ENCODE measurements at places on chromosomes 3 and 15.
A peak's percentile ranks its signal among the peaks of the same experiment; 100 is the strongest.

GRCh38 chr15:77181305-77182074 is 110.6 kb upstream of the TSPAN3 start:
- DNase-seq = no peak

GRCh38 chr3:132660052-132660810 is at the start of gene UBA5:
Gene UBA5, plus strand, starts transcription at chr3:132660329. Its CDS starts 209 bp downstream, at chr3:132660538.
- peak; percentile 42 for DNase-seq

DNA sequence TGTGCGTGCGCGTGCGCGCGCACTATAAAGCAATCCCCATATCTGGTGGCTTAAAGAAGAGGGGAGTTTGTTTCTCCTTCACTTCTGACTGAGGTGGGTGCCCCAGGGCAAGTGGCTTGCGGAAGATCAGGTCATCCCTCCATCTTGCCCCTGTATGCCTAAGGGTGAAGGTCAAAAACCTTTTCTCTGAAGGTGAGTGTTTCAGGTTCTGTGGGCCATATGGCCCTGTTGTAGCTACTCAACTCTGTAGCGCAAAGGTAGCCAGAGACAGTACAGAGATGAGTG is 5.5 kb downstream of the ABTB1 start:
- DNase-seq = no peak

DNA sequence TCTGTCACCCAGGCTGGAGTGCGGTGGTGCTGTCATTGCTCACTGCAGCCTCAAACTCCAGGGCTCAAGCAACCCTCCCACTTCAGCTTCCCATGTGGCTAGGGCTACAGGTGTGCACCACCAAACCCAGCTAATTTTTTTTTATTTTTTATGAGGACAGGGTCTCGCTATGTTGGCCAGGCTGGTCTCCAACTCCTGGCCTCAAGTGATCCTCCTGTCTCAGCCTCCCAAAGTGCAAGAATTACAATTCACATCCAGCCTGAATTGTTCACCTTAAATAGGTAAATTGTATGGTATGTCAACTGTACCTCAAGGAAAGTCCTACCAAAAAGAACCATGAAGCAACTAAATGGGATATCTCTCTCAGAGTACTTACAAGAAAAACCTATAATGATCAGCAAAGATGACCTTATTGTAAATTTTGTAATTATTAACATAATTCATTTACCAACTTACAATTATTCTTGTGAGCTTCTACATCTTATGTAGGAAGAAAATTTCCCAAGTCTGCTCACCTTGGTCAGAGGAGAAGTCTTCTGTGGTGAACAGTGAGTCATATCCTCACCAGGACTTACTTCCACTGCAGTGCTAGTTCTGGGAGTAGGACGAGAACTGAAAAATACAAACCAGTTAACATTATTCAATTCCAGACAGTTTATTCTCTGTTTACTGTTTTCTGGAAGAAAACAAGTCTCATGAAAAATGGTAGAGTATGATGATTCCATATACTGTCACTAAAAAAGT is 54.4 kb downstream of the ULK4 start:
- DNase-seq = no peak

GRCh38 chr3:114666623-114667022 is 372.8 kb downstream of the TIGIT start:
- DNase-seq = no peak

- DNase-seq = no peak
Measured at GRCh38 chr3:160330109-160330508, 68.9 kb downstream of the IFT80 start.

DNA sequence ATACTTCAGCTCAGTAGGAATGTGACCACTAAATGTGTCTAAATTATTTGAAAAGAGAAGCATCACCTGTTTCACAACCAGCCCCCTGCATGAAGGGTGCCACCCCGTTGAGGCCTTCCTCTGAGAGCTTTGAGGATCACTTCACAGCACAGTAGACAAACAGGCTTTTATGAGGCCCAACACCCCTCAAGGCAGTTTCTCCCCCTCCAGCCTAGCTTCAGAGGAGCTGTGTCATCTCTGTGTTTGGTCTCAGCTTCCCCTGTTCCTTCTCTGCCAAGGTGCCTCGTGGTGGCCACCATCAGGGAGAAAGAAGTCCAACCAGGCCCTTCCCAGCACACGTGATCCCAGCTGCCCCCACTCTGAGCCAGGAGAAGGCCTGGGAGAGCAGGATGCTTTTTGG is 21.6 kb upstream of the DUSP7 start:
- DNase-seq = no peak

- no peak for DNase-seq
Measured at GRCh38 chr3:120418866-120419490, 31.8 kb downstream of the FSTL1 start.

DNA sequence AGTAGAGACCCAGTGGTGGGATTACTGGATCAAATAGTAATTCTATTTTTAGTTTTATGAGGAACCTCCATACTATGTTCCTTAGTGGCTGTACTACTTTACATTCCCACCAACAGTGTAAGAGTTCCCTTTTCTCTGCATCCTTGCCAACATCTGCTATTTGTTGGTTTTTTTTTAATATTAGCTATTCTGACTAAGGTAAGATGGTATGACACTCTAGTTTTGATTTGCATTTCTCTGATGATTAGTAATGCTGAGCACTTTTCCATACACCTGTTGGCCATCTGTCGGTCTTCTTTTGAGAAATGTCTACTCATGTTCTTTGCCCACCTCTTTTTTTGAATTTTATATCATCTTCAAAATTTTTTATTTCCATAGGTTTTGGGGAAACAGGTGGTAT is 34.2 kb upstream of the RAP2B start:
- no peak for DNase-seq

- no peak for DNase-seq
Measured at GRCh38 chr3:192122832-192123594, 604.3 kb downstream of the FGF12 start.

GRCh38 chr3:127736801-127737539 is 64.2 kb downstream of the ABTB1 start:
- DNase-seq = no peak

- no peak for DNase-seq
Measured at GRCh38 chr3:122146466-122146865, 37.0 kb upstream of the CASR start.

DNA sequence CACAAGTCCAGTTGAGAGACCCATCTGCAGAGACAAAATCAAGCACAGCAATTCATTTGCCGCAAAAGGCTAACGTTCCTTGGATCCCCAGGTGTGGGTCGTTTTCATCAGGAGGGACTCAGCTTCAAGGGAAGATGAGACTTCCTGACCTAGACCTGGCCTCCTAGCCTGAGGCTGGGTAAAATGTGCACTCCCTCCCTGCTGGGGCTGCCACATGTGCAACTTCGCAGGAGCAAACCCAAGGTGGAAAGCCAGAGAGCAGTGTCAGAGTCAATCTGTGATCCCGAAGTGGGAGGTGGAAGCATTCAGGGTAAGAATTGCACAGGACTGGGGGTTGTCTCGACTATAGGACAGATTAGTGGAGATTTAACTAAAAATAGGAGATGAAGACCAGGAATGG is 164.7 kb upstream of the UMPS start:
- no peak for DNase-seq

GRCh38 chr3:33060609-33061337 is 36.2 kb downstream of the GLB1 start:
- DNase-seq = no peak

All from GM04504 (cell line).